ENCODE measurements at places on chromosomes 6 and 20. TPM values are rescaled to one million over a fixed set of nuclear protein-coding genes. Genes with fewer than 3 reads are reported as not detected.

Gene SNAP25
- not detected for total RNA-seq

Gene SIRPD
- not detected for total RNA-seq

Gene ATP6V1G2
- total RNA-seq, result 0.86 TPM

Gene SLC4A11
- total RNA-seq, result 2.8 TPM

Gene CYP21A2
- 0.16 TPM for total RNA-seq

Gene COL21A1
- not detected for total RNA-seq

Gene SFTA2
- not detected for total RNA-seq

Gene MUC22
- total RNA-seq, result not detected

Gene ECT2L
- total RNA-seq, result not detected

Gene AGPAT1
- 24.6 TPM for total RNA-seq

Gene ECI2
- total RNA-seq, result 59.9 TPM

Gene TENT5A
- 1.1 TPM for total RNA-seq

Gene GLP1R
- total RNA-seq, result 1.1 TPM

Gene SLC22A2
- total RNA-seq, result not detected

Gene ADAM33
- total RNA-seq, result not detected

Gene TPX2
- 112 TPM for total RNA-seq
